GM06990 (cell line): ENCODE measurements at places on chromosomes 3 and 15.

DNA sequence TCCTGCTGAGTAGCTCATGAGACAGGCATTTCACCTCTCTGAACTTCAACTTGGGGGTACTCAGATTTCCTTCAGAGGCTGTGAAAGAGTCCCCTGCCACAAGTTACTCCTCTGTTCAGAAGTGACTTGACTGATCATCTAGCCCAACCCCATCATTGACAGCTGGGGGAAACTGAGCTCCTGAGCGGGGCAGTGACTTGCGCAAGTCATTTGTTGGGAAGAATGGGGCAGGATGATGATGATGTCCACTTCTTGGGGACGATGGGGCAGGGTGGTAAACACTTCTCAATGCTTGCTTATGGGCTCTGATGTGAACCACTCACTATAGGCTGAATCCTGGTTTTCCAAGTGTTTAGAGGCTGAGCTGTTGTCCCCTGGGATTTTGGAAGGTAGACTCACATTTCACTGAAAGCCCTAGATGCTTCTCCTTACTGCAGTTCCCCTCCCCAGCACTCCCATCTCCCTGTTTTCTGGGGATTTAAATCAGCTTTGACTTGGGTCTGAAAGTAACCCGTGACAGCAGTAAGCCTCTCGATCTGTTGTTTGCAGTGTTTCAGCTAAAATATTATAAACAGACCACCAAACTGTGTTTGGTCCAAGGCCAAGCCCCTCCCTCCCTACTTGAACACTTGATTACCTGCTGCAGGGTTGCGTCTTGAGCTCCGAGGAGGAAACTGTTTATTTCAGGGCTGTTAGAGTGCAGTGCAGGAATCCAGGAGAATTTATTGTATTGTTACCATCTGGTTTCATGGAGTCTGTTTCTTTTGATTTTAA lies 25.1 kb downstream of the SMAD3 start:
- no peak for DNase-seq

GRCh38 chr15:59178151-59178695 lies 28.4 kb upstream of the LDHAL6B start:
- DNase-seq = no peak

DNA sequence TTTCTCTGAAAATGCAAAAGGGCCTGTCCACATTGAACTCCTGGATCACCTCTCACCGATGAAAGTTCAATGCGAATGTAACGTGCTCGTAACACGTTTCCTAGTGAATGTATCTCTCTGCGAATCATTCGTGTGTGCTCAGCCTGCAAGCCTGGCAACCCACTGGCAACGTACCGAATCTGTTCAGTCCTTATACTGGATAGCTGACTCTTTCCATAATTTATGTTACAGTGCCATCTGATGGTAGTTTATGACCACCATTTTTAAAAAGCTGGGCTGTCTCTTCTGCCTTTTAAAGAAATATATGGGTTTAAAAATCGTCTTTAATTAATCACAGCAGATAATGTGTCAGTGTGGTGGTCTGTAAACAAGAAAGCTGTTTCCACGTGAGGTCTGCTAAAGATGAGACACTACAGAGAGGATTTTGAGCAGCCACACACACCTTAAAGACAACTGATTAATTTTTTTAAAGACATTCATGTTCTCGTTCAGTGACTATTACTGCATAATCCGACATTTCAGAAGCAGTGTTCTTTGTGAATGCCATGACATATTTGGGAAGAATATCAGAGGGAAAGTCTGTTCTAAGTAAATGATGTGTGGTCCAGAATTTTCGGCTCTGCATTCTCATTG lies 69.4 kb upstream of the FOXP1 start:
- DNase-seq = no peak

GRCh38 chr3:102060814-102061213 lies 211.5 kb downstream of the NFKBIZ start:
- DNase-seq = no peak

- DNase-seq = peak; percentile 17
Measured at GRCh38 chr3:170563712-170564423, 22.0 kb downstream of the SLC7A14 start.

DNA sequence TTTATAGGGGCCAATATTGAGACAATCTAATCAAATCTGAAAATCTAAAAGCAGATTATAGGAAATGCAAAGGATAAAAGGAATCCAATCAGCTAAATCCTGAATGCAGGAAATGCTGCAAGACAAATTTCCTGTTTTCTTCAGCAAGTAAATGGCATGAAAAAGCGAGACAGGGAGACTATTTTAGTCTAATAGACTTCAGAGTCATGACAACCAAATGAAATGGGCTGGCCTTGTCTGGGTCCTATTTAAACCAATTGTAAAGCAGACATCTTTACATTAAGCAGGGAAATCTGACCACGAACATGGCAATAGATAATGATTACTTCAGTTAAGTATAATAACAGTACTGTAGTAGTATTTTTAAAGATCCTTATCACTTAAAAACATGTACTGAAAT lies 2.1 kb downstream of the DBR1 start:
- no peak for DNase-seq

GRCh38 chr3:54698054-54698453 lies 229.8 kb downstream of the LRTM1 start:
- DNase-seq = no peak

- DNase-seq = no peak
Measured at GRCh38 chr3:49512781-49513355, 41.4 kb upstream of the BSN start.

DNA sequence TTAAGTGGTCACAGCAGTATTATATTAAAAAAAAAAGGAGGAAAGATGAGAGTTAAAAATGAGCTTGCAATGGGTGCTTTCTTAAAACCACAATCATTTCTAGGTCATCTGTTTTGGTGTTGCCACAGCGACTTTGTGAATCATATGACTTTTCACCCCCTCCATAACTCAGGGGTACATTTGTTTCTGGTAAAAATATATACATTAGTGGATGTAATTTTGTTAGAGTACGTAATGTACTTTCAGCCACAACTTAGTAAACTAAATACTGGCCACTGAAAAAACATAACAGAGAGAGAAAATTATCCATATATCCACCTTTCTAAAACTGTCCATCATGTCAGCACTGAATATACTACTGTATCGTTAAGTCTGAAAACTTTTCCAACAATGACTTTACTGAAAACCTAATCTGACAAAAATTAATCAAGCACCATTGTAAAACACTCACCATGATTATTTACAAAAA lies 3.4 kb downstream of the ANKRD28 start:
- DNase-seq = peak; percentile 60

- DNase-seq = no peak
Measured at GRCh38 chr3:32755761-32756160, 62.0 kb upstream of the TRIM71 start.

DNA sequence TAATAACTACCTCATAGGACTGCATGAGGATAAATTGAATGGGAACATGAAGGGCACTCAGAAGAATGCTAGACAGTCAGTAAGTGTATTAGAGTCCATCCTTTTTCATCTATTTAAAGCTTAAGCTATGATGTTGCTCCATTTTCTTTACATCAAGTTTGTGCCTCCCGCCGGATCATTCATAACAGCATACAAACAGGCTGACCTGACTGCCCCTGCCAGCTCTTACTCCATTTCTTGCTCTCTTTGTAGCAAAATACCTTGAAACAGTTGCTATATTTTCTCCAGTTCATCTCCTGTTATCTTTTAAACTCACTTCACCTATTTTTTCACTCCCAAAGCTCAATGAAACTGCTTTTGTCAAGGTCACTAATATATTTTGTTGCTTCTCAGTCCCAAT lies 315.6 kb upstream of the ALCAM start:
- DNase-seq = no peak

DNA sequence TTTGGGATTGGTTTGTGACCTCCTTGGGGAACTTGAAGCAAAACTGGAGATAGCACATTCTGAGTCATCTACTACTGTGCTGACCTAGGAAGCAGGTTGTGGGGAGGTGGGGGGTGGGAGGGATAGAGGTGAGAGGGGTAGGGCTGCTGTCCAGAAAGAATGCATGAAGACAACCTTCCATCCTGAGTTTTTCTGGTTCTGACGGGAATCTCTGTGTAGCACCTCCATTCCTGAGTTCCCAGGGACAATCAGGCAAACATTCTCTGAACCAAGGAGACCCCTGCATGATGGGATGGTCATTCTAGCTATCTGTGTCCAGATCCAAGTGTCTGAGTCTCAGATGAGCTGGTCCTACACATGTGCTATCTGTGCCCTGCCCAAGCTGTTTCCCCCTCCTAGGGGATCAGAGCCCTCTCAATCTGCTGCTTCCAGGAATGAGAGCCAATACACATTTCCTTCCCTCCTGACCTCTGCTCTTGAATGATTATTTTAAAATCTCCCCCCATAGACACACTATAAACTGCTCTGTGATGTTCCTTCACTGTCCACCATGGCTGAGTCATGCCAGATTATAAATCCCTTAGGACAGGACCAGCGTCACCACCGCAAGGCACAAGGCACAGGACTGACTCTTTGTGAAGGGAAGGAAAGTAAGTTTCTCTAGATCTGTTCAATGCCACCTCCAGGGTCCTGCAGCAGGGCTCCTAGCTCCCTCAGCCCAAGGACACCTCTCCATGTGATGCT lies 2.2 kb upstream of the CD276 start:
- no peak for DNase-seq

GRCh38 chr3:71050538-71051258 lies 532.8 kb downstream of the FOXP1 start:
- no peak for DNase-seq

DNA sequence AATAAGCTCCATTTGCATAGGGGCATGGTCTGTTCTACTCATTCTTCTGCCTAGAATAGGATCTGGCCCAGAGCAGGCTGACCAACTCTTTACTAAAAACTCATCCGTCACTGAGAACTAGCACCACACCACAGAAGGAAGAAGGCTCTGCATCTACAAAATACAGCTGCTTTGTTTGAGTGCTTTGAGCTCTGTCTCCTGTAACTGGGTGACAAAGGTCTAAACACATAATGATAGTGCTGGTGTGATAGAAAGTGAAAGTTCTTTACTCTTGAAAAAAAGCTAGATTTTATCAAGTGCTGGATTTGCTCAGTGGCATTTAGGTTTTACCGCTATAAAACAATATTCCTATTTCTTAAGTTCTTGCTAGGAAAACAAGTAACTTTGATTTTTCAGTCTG lies 140.7 kb downstream of the FHIT start:
- peak; percentile 33 for DNase-seq

- DNase-seq = no peak
Measured at GRCh38 chr3:99410789-99411311, 227.5 kb upstream of the COL8A1 start.

GRCh38 chr3:161423911-161424522 lies 52.7 kb upstream of the SPTSSB start:
- DNase-seq = no peak

- no peak for DNase-seq
Measured at GRCh38 chr3:55702822-55703221, 215.7 kb upstream of the WNT5A start.

- DNase-seq = no peak
Measured at GRCh38 chr3:196889844-196890708, 22.4 kb downstream of the SENP5 start.

- no peak for DNase-seq
Measured at GRCh38 chr15:80942266-80942665, 47.4 kb downstream of the MESD start.
